Mucosa of descending colon (tissue), 3 donors: ENCODE measurements at places on chromosomes 5 and 9. TPM values are rescaled to one million over a fixed set of nuclear protein-coding genes. Genes with fewer than 3 reads are reported as not detected.
A peak's percentile ranks its signal among the peaks of the same experiment; 100 is the strongest.

Gene OLFML2A
- 4.7 TPM for total RNA-seq

Gene TMEM232
- 3.0 TPM for total RNA-seq

GRCh38 chr9:99130069-99130468 is 25.2 kb downstream of the TGFBR1 start:
- no peak for DNase-seq

Gene LRRC14B
- not detected for total RNA-seq

Gene SAXO1
- 0.29 TPM for total RNA-seq

Gene PDE8B
- 0.70 TPM for total RNA-seq

Gene GCNT4
- 2.4 TPM for total RNA-seq

Gene CIZ1
- total RNA-seq: 88.0 TPM

DNA sequence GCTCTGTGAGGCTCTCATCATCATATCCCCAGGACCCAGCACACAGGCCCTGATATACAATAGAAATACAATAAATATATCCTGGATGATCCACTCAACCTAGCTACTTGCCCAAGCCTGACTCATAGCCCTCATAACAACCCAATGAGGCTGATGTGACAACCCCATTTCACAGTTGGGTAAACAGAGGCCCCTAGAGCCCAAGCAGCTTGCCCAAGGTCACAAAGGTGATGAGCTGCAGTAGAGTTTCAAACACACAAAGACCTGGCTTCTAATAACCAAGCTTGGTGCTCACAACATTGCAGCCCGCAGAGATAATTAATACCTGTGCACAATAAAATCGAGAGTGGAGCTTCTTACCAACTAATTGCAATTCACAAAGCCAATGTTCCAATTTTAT is 3.2 kb upstream of the AKNA start:
- no peak for DNase-seq

DNA sequence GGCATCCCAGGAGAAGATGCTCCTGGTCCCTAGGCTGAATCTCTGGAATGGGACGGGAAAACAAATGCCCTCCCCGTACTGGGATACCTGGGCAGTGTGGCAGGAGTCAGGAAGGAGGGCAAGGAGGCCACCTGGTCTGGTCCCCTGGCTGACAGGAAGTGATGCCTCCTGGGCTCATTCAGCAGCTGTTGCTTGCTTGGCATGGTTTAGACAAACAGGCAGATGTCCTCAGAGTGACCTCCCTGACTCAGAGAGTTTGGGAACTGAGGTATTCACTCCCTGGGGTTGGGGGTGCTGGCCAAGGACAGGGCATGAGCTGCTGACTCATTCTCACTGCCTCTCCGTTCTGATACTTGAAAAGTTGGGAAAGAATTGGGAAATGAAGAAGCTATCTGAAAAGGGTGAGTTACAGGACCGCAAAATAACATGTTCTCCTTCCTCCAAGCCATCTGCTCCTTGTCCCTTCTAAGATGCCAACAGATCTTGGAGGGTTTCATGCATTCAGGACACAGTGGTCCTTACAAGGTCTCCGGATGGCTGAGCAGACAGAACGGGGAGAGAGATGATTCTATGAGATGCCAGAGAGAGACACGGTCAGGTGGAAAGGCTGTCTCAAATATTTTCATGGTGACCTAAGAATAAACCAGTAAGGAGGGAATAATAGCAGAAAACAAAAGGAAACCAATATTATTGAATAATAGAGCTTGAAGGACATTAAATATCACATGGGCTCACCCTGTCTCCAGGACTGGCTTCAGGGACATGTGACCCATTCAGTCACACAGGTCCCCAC is 534.5 kb downstream of the BNC2 start:
- no peak for DNase-seq

DNA sequence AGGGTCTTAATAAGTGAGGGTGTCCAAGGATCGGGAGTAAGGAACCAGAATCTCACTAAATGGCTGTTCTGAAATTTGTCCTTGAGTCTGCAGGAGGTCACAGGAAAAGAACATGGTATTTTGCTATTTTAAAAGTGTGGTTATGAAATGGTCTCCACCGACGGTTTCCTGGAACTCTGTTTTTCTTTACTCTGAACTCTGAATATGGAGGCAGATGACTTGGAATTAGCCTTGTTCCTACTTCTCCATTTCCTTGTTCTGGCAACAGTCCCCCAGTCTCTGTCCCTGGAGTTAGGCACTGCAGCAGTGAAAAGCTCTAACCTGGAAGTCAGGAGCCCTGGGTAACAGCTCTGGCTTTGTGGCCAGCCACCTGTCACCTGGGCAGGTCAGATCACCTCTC is 46.6 kb upstream of the C5orf58 start:
- DNase-seq: no peak

DNA sequence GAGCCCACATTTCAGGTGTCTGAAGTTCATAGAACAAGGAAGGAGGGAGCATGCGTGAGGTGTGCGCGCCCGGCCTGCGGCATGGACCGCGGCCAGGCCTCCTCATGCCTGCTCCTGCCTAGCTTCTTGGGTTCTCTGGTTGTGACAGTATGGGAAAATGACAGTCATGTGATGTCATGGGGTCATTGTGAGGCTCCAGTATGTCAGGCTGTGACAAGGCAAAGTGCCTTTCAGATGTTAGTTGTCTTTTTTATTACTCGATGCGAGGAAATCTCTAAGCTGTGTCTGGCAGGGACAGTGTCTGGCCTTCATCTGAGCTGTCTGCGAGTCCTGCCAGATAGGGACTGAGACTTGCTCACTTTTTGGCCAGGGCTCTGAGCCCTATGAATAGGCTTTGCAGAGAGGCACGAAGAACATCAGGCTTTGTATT is 13.3 kb downstream of the UCK1 start:
- no peak for DNase-seq

Gene GPR151
- total RNA-seq: not detected

DNA sequence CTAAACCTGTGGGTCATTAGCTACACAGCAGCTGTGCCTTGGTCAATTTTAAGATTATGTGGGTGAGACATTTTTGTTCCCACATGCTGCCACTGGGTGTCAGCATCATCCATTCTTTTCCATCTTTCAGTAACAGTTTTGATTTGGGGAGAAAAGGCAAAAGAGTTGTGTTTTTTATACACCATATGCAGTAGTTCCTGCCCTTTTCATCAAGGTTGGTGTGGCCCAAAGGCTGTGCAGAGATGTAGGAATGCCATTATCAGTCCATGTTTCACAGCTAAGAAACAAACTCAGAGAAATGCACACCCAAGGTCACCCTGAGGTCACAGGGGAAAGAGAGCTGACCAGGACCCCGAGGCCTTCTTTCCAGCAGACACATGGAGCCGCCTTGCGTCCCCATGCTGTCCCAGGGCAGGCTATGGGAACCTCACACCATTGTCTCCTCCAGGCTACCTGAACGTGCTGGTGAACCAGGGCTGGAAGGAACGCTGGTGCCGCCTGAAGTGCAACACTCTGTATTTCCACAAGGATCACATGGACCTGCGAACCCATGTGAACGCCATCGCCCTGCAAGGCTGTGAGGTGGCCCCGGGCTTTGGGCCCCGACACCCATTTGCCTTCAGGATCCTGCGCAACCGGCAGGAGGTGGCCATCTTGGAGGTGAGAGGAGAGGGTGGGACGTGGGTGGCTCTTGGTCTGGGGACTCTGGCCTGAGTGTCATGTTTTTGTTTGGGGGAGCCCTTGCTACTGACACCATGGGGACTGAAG is 27.8 kb upstream of the GRPEL2 start:
- no peak for DNase-seq

DNA sequence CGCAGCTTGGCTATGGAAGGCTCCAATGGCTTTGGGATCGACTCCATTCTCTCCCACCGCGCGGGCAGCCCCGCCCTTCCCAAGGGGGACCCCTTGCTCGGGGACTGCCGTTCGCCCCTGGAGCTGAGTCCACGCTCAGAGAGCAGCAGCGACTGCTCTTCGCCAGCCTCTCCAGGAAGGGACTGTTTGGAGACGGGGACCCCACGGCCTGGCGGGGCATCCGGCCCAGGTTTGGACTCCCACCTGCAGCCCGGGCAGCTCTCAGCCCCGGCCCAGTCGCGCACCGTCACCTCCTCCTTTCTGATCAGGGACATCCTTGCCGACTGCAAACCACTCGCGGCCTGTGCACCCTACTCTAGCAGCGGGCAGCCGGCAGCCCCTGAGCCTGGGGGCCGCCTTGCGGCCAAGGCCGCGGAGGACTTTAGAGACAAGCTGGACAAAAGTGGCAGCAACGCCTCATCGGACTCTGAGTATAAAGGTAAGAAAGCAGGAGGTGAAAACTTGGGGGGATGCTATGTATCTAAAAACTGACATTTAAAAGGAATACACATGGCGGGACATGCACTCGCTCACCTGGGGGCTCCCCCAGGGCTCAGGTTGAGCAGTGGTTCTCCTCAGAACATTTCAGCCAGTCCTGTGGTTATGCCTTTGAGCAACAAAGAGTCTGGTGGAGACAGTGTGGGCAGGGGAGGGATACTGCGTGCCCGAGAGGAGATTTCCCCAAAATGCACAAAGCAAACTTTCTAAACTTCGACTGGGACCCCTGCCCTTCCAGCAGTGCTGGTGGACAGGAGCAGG is 579 bp downstream of the BARHL1 start:
- no peak for DNase-seq

DNA sequence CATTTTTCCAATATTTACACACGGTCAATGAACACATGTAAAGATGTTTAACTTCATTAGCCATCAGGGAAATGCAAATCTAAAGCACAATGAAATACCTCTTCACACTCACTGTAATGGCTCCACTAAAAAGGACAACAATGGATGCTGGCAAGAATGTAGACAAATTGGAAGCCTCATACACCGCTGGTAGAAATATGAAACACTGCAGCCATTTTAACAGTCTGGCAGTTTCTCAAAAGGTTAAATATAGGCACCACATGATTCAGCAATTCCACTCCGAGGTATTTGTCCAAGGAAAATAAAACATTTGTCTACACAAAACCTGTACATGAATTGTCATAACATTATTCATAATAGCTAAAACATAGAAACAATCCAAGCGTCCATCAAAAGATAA is 20.0 kb downstream of the RNF145 start:
- no peak for DNase-seq

Gene PKD2L2
- total RNA-seq: not detected

DNA sequence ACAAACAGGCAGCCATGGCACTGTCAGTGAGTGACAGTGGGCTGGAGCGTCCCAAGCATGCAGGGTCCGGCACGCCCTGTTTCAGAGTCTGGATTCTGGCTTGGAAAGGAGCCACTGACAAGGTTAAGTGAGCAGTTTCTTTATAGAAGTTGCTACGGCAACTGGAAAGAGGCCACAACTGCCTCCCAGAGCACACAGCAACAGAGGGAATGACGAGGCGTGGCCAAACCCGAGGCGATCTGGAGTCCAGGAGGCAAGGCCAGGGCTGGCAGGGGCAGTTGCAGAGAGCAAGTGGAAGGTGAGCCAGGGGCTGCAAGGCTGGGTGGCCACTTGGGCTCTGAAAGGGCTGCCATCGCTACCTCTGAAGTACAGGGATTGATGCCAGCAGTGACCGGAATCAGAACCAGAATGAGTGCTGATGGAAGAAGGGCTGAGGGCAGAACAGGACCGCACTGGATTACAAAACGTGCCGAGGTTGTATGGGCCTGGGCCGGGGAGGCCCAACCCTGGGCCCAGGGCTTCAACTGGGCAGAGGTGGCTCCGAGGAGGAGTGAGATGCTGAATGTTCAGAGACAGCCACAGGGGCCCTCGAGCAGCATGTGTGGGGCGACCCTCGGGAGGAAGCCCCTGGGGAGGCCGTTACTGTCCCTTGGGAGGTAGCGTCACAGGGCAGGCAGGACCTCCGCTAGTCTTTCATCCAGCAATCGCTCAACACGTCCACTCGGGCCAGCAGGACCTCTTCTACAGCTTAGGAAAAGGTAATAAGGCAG is 4.6 kb downstream of the MRPL41 start:
- DNase-seq: peak; percentile 75

GRCh38 chr5:3362606-3362910 is 233.1 kb upstream of the IRX1 start:
- DNase-seq: no peak

DNA sequence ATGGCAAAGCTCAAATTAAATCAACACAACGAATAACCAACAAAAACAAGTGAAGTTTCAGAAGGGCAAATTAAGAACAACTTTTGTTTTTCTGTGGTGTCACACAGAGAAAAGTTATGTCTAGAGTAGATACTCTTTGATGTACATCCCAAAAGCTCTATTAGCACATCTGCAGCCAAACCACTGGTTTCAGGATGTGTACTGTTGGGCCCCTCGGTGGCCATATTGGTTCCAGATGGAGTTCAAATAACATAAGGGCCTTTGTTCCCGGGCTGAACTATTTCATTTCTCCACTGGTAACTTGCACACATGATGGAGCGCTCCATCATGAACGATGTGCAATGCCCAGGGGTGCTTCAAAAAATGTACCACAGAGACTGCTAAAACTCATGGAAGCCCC is 126.1 kb downstream of the SEMA5A start:
- DNase-seq: no peak
